Uterus (tissue), 4 donors: ENCODE measurements at places on chromosomes 4 and X. TPM values are rescaled to one million over a fixed set of nuclear protein-coding genes. Genes with fewer than 3 reads are reported as not detected.

DNA sequence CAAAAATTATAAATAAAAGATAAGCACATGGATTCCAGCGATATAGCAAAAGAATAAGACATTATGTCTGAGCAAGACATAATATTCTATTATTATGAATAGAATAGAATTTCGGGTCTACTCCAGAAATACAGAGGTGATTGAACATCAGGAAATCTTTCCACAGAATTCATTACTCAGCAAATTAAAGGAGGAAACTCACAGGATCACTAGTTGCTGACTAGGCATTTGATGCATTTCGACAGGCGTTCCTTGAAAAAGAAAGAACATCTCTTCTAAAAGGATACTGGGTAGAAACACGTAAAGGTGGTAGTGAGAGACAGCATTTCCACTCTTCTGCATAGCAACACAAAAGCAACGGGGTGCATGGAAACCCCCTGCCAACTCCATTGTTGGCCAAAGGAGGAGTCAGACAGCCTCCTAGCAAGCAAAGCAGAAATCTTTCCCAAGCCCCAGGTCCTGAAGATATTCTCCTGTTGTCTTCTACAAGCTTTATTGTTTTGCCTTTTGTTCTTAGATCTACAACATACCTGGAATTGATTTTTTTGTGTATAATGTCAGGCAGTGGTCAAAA lies 14.3 kb upstream of the PDZD4 start:
- DNase-seq, result no peak

GRCh38 chrX:15202454-15203177 lies 67.3 kb downstream of the ASB9 start:
- no peak for DNase-seq

GRCh38 chr4:15953625-15954024 lies 9.3 kb downstream of the FGFBP2 start:
- DNase-seq, result no peak

- no peak for DNase-seq
These were observed 261.4 kb downstream of the DHX15 start for GRCh38 chr4:24322995-24323394.

- no peak for DNase-seq
These were observed 1137.6 kb upstream of the IGFBP7 start for GRCh38 chr4:58247792-58248191.

DNA sequence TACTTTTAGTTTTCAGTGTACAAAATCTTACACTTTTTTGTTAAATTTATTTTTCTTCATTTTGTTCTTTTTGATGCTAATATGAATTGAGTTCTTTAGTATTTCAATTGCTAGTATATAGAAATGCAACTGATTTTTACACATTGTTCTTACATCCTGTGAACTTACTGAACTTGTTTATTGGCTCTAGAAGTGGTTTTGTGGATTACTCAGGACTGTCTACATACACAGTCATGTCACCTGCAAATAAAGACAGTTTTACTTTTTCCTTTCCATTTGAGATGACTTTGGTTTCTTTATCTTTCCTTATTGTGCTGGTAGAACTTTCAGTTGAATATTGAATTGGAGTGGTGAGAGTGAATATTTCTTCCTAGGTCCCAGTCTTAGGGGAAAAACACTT lies 40.8 kb upstream of the ANXA10 start:
- no peak for DNase-seq

Gene MAMLD1
- 20.6 TPM for total RNA-seq

DNA sequence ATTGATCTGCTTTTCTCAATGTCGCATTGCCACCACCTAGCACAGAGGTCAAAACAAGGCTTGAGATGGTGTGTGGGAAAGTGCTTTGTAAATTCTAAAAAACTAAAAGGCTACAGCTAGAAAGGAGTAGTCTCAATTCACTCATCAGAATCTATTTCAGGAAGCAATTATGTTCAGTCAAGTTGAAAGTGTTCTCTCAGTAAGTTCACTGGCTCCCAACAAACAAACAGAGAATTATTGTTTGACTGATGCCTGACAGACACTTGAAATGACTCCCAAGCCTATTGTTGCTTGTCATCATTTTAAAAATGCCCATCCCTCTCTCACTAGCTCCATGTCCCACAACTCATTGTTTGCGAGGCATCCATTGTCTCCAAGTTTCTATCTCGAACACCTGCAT lies 419.6 kb upstream of the CPEB2 start:
- DNase-seq, result no peak

- no peak for DNase-seq
These were observed 58.0 kb downstream of the FUNDC1 start for GRCh38 chrX:44484607-44485146.

- DNase-seq, result no peak
These were observed 5.3 kb downstream of the PLXNB3 start for GRCh38 chrX:153769158-153769864.

DNA sequence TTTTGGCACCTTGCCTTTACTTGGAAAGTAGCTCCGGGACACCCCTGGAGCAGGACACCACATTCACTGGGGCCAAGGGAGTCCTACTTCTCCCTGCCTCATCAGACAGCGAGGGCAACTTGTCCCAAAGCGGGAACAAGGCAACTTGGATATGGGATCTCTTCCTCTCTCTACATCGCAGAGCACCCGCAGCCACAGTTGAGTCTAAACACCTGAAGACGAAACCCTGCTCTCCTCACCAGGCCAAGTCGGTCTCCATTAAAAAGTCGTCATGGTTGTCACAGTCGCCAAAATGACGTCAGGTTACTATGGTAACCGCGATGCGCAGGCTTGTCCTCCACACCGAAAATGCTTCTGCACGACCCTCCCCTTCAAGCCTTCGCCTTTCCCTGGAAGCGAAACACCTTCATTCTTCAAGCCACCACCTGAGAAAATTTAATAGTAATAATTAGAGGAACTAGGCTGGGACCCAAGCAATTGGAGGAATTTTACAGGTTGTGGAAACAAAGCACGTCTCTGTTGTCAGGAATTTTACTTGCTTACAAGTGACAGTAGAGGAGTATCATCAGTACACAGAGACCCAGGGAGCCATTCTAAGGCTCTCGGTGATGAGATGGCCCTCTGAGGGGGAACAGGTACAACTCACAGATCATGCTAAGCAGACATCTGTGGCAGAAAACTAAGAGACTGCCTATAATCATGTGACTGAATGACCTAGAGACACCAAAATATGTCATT lies 30.5 kb upstream of the TCEAL4 start:
- DNase-seq, result no peak

DNA sequence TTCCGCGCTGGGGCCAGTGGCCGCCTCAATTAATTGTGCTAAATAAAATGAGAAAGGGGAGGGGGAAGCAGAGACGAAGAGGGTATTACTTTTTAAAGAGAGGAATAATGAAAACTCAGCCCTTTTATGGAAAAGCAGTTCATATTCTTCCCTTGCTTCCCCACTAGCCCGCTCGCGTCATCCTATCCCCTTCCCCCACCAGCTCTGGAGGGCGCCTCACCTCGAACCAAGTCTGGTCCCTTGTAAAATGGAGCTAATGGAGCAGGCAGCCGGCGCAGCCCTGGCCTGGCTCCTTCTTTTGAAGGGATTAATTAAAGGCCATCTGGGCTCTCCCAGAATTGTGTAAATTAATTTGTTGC lies 511 bp upstream of the NKX6-1 start:
- DNase-seq, result no peak

Gene INPP4B
- 51.5 TPM for total RNA-seq

Gene INTS12
- 19.4 TPM for total RNA-seq
